Adipose tissue (tissue), 3 donors: ENCODE measurements at places on chromosomes 16 and 17. TPM values are rescaled to one million over a fixed set of nuclear protein-coding genes. Genes with fewer than 3 reads are reported as not detected.

Gene MRPL12
- 134 TPM for polyA plus RNA-seq

Gene ALDH3A1
- polyA plus RNA-seq = 13.1 TPM

Gene CHD9NB
- polyA plus RNA-seq = 0.45 TPM

Gene MFAP4
- polyA plus RNA-seq = 8.8 TPM

Gene CD300A
- polyA plus RNA-seq = 7.2 TPM

Gene CDH11
- polyA plus RNA-seq = 0.91 TPM
